ENCODE measurements at places on chromosomes 12 and 14. TPM values are rescaled to one million over a fixed set of nuclear protein-coding genes. Genes with fewer than 3 reads are reported as not detected.
A peak's percentile ranks its signal among the peaks of the same experiment; 100 is the strongest.

Gene CLEC1B
- not detected for total RNA-seq

Gene PLEKHG7
- not detected for total RNA-seq

Gene ATP23
- 2.6 TPM for total RNA-seq

Gene PUS1
- 5.0 TPM for total RNA-seq

Gene TPPP2
- total RNA-seq = 0.86 TPM

Gene EPYC
- total RNA-seq = not detected

Gene COL2A1
- not detected for total RNA-seq

Gene GZMB
- 2.0 TPM for total RNA-seq

Gene C12orf42
- not detected for total RNA-seq

Gene RNASE7
- total RNA-seq = not detected

DNA sequence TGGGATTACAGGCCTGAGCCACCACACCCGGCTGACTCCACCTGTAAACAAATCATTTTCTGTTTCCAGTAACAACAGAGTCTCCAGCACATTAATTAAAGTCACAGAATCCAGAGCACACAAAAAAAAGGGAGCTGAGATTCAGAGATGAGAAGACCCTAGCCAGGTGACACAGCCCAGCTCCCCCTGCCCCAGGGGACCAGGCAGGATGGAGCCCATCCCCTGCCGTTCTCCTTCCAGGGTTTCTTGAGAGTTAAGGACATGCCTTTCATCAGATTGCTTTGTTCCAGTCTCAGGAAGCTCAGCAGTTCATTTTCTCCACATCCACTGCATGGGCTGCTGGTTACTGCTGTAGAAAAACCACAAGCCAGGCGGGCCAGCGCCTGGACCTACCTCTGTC, 81.2 kb downstream of the RIMBP2 start:
- no peak overlapping the region for H3K4me3 ChIP-seq
- DNase-seq = no peak
- no peaks in the 10 kb centered on the region for H3K27me3 ChIP-seq
- no peaks in the 10 kb centered on the region for H3K4me1 ChIP-seq
- no peaks in the 10 kb centered on the region for H3K36me3 ChIP-seq
- H3K27ac ChIP-seq = no peak overlapping the region

DNA sequence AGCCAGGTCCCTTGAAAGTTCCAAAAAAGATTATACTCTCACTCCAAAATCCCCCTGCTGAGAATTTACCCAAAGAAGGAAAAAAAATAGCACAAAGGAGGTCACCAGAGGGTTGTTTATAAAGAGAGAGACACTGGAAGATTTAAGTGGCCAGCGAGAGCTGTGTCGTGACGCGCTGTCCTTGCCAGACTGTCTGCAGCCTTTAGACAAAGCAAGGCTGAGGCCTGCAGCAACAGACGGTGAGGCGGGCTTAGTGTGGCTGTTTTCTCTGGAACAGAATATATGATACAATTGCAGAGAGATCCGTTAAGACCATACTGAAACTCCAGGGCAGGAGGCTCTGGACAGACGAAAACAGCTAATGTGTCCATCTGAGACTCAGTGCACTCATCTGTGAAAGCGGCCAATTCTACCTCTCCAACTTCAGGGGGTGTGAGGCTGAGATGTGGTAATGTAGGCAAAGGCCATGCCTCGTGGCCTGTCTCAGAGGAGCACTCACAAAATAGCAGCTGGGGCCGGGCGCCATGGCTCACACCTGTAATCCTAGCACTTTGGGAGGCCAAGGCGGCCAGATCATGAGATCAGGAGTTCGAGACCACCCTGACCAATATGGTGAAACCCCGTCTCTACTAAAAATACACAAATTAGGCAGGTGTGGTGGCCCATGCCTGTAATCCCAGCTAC, 36.2 kb downstream of the ANAPC7 start:
- no peaks in the 10 kb centered on the region for H3K27me3 ChIP-seq
- no peak overlapping the region for H3K4me3 ChIP-seq
- no peak overlapping the region for H3K27ac ChIP-seq

- H3K4me1 ChIP-seq = no peaks in the 10 kb centered on the region
- no peaks in the 10 kb centered on the region for H3K36me3 ChIP-seq
- H3K27ac ChIP-seq = peak overlapping the region; percentile 96
- H3K27me3 ChIP-seq = no peaks in the 10 kb centered on the region
Observed at GRCh38 chr14:73457924-73458182, 493 bp downstream of the NUMB start.

GRCh38 chr12:25972783-25973182, 14.3 kb downstream of the RASSF8 start:
- H3K4me1 ChIP-seq = no peaks in the 10 kb centered on the region
- no peaks in the 10 kb centered on the region for H3K27me3 ChIP-seq
- H3K36me3 ChIP-seq = no peaks in the 10 kb centered on the region
- no peak for DNase-seq

DNA sequence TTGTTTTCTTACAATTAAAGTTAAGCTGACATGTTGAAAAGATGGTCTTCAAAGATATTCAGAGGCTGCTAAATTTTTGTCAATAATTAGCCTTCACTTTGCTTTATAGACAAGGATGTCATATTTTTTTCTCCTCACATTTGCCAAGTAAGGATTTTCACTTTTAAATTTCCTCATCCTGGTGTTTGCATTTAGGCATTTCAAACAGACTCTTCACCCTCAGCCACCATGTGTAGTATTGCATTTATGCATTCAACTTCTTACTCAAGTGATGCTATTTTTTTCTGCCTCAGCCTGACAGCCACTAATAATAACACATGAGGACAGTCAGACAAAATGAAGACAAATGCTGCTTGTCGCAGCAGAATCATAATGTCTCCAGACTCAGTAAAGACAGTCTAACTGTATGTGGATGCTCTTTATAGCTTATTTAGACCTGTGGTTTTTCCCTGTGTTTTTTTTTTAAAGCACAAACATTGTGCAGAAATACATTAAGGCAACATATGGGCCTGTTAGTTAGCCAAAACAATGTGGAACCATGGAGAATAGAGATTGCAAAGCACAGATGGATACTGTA, 481.5 kb downstream of the NPAS3 start:
- H3K4me3 ChIP-seq = no peak overlapping the region
- H3K36me3 ChIP-seq = no peaks in the 10 kb centered on the region
- no peak overlapping the region for H3K27ac ChIP-seq
- H3K4me1 ChIP-seq = no peaks in the 10 kb centered on the region
- H3K27me3 ChIP-seq = no peaks in the 10 kb centered on the region

DNA sequence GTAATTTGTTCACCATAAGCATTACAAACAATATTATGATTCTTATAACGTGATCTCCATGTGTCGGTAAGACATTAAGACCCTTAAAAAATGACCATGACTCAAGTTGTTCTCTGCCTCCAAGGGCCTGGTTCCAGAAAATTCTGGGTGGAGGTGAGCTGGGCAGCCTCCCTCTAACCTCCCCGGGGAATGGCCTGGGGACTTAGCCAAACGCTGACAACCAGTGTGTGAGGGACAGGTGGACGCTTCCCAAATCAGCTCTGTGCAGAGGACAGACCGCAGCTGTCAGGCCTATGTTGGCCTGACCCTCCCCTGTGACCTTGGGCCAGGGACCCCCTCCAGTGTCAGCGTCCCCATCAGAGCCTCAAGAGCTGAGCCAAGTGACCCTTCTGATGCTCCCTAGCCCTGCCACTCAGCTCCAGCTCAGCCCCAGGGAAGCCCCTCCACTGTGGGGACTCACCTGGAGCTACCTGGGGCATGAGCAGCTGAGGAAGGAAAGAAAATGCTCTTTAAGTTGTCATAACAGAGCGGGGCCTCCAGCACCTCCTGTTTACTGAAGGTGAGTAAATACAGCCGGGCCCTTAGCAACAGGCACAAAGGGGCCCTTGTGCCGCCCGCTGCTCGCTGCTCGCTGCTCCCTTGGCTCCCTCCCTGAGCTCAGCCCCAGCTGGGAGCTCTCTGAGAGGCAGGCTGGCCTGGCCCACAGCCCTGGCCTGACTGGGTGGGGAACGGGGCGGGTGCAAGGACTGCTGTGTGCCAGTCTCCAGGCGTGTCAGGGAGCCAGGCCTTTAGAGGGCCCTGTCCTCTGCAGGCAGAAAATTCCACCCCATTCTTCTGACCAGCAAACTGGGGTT, 116.6 kb downstream of the CALM1 start:
- no peak overlapping the region for H3K4me3 ChIP-seq
- H3K27ac ChIP-seq = peak overlapping the region; percentile 94
- H3K27me3 ChIP-seq = no peaks in the 10 kb centered on the region
- H3K36me3 ChIP-seq = no peaks in the 10 kb centered on the region
- DNase-seq = peak; percentile 70

DNA sequence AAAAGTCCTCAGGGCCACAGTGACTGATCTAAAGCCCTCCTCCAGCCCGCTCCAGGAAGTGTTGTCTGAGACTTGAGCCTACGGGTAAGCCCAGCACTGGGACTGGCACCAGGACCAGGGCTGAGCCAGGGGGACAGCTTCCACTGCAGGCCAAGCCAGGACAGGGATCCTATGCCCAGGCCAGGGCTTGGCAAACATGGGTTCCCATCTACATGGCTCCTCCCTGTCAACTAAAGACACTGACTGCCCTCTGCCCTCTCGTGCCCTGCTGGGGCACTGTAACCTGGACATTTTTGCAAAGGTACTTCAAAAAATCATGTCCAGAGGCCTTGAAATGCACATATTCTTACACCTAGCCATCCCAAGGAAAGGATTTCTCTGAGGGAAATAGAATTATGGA, 88.0 kb downstream of the VWF start:
- H3K27me3 ChIP-seq = no peaks in the 10 kb centered on the region
- peaks cover 17% of the 10 kb centered on the region for H3K36me3 ChIP-seq
- no peaks in the 10 kb centered on the region for H3K4me1 ChIP-seq
- no peak overlapping the region for H3K4me3 ChIP-seq
- H3K27ac ChIP-seq = no peak overlapping the region
- DNase-seq = no peak

- H3K27ac ChIP-seq = no peak overlapping the region
- H3K36me3 ChIP-seq = peaks cover 54% of the 10 kb centered on the region
- no peak overlapping the region for H3K4me3 ChIP-seq
- peaks cover 51% of the 10 kb centered on the region for H3K4me1 ChIP-seq
Observed at GRCh38 chr14:24440606-24441399, 1.8 kb downstream of the SDR39U1 start.

DNA sequence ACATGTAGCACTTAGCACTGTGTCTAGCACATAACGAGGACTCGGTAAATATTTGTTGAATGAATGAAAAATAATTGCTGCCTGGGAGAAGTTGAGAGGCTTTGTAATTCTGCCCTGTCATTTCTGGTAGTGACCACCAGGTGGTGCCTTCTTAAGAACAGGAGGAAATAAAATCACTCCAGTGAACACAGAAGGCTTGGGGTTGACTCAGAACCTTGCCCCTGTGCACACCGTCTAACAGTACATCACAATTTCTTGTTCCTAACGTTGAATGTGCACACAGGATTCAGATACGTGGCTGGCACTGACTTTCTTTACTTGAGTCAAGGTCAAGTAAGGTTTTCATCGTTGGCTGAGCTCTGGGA, 91.8 kb downstream of the RGS6 start:
- no peak overlapping the region for H3K27ac ChIP-seq
- no peak overlapping the region for H3K4me3 ChIP-seq
- peaks cover 5% of the 10 kb centered on the region for H3K4me1 ChIP-seq
- no peaks in the 10 kb centered on the region for H3K36me3 ChIP-seq
- no peak for DNase-seq
- H3K27me3 ChIP-seq = no peaks in the 10 kb centered on the region

DNA sequence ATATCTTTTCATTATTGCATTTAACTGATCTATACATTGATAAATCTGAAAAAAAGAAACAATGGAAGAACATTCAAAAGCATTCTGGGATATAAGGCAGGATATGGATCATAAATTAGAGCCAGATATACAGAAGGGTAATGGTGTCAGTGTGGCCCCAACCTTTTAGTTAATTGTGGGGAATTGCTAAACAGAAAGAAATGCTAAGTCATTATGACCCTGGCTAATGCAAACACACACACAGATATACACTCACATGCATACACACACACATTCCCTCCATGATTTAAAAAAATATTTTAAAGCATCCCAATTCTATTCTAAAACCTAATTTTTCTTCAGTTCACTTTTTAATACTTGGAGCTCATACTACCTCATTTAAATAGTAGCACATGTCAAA, 404.5 kb downstream of the BCAT1 start:
- no peak overlapping the region for H3K4me3 ChIP-seq
- no peaks in the 10 kb centered on the region for H3K36me3 ChIP-seq
- H3K27ac ChIP-seq = no peak overlapping the region
- no peak for DNase-seq
- H3K27me3 ChIP-seq = no peaks in the 10 kb centered on the region

DNA sequence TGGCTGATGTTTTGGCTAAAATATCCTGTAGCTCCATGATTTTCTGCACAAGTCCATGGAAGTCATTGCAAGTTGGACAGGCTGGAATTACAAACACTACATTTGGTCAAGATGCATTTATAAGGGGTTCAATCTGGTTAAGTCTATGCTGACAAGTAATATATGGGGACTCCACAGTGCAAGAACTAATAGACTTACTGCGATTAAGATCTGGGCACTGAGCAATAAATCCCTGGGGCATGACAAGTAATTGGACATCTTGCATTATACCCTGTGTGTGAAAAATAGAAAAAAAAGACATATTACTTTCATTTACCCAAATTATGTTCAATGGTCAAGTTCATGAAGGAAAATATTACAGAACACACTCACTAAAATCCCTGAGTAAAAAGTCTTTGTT, 99.1 kb downstream of the NELL2 start:
- H3K4me1 ChIP-seq = no peaks in the 10 kb centered on the region
- no peaks in the 10 kb centered on the region for H3K27me3 ChIP-seq
- DNase-seq = no peak
- H3K4me3 ChIP-seq = no peak overlapping the region
- no peak overlapping the region for H3K27ac ChIP-seq
- H3K36me3 ChIP-seq = no peaks in the 10 kb centered on the region

GRCh38 chr12:116210131-116210530, 67.4 kb downstream of the MED13L start:
- H3K4me3 ChIP-seq = no peak overlapping the region
- no peaks in the 10 kb centered on the region for H3K36me3 ChIP-seq
- no peak overlapping the region for H3K27ac ChIP-seq

- DNase-seq = no peak
- H3K27ac ChIP-seq = no peak overlapping the region
- no peak overlapping the region for H3K4me3 ChIP-seq
Observed at GRCh38 chr12:2120982-2121758, 68.4 kb downstream of the CACNA1C start.

DNA sequence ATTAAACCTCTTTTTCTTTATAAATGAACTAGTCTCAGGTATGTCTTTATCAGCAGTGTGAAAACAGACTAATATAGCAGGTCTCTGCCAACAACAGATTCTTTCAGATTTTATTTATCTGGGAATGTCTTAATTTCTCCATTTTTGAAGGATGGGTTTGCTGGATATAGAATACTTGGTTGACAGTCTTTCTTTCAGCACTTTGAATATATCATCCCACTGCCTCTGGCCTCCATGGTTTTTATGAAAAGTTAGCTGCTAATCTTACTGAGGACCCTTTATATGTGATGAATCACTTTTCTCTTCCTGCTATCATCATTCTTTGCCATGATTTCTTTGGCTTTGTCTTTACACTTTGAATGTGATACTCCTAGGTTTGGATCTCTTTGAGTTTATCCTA, 148.0 kb downstream of the ANO6 start:
- H3K27me3 ChIP-seq = no peaks in the 10 kb centered on the region
- DNase-seq = no peak
- H3K27ac ChIP-seq = no peak overlapping the region

GRCh38 chr12:6536894-6537579, 2.7 kb downstream of the GAPDH start:
- peaks cover 34% of the 10 kb centered on the region for H3K36me3 ChIP-seq
- H3K27ac ChIP-seq = peak overlapping the region; percentile 99
- DNase-seq = no peak

All from right atrium auricular region (tissue), 2 donors.